RPMI7951 (cell line): ENCODE measurements at places on chromosomes 16 and 17. TPM values are rescaled to one million over a fixed set of nuclear protein-coding genes. Genes with fewer than 3 reads are reported as not detected.
A peak's percentile ranks its signal among the peaks of the same experiment; 100 is the strongest.

TSPOAP1 gene
- total RNA-seq: 0.68 and 0.84 TPM in 2 replicates

SAMD14 gene
- total RNA-seq: 0.10 and 0.24 TPM in 2 replicates

HSD11B2 gene
- not detected in 2 replicates for total RNA-seq

TNFSF13 gene
- total RNA-seq: 0.10 and 0.60 TPM in 2 replicates

ST6GALNAC2 gene
- total RNA-seq: 10.7 and 11.4 TPM in 2 replicates

KRT32 gene
- not detected in 2 replicates for total RNA-seq

CACNG1 gene
- not detected in 2 replicates for total RNA-seq

DNA sequence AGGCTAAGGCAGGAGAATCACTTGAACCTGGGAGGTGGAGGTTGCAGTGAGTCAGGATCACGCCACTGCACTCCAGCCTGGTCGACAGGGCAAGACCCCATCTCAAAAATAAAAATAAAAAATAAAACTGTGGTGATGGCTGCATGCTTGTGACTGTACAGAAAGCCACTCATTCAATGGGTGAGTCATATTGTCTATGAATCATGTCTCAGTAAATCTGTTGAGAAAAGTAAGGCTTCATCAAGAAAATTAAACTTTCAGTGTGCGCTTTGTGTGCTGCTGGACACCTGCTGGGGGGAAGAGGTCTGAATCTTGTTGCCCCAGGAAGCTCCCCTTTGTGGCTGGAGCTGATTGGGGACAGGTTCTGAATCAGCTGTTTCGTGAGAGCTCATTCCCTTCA is 11.3 kb downstream of the NUBP1 start:
- DNase-seq: peak; percentile 58

- DNase-seq: no peak
Observed at GRCh38 chr16:13061691-13062090, 160.3 kb downstream of the SHISA9 start.

- no peak for DNase-seq
Observed at GRCh38 chr16:15855704-15856003, 1.2 kb downstream of the MYH11 start.

DNA sequence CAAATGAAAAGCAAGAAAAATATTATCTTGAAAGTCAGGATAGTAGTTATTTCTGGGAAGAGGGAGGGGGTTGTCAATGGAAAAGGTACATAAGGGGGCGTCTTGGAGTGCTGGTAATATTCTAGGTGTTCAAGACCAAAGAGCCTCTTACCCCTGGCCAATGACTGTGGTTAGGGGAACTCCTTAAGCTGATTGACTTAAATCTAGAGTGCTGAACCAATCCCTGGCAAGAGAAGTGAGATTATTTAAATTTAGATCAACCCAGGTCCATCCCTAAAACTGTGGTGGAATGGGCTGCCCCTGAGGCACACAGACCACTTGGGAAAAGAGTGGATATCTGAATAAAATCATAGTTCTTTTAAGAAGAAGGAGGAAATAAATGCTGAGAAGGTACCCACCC is 174.1 kb downstream of the COPRS start:
- no peak for DNase-seq

- no peak for DNase-seq
Observed at GRCh38 chr16:19751478-19752385, 33.7 kb downstream of the IQCK start.

DNA sequence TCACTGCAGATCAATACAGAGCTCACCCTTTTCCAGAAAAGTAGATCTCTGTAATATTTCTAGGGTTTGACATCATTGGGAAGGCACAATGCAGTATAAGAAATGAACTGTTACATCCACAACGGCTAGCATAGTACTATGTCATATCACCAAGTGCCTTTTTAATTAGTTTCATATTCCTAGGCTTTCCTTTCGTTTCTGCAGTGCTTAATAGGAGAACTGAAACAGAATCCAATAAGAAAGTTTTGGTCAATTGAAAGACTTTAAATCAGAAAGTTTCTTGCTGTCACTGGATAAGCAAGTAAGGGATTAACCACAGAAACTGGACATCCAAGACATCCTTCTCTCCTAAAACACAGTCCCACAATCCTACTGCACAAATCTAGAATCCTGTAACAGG is 3.5 kb upstream of the RNF43 start:
- no peak for DNase-seq

- no peak for DNase-seq
Observed at GRCh38 chr16:28297784-28298510, 5.6 kb downstream of the SBK1 start.
